Activated CD4-positive, alpha-beta T cell treated with anti-CD3 and anti-CD28 coated beads, Interleukin-2, amount 10 ng/mL, durations not matched to agents 24 days and 14 days (primary cell): ENCODE measurements at places on chromosomes 16 and 17. TPM values are rescaled to one million over a fixed set of nuclear protein-coding genes. Genes with fewer than 3 reads are reported as not detected.
A peak's percentile ranks its signal among the peaks of the same experiment; 100 is the strongest.

GRCh38 chr17:14068542-14069250 is 608 bp upstream of the COX10 start:
- peaks cover 49% of the 10 kb centered on the region for H3K4me1 ChIP-seq
- H3K27ac ChIP-seq, result peak overlapping the region; percentile 94
- peaks cover 58% of the 10 kb centered on the region for H3K36me3 ChIP-seq
- H3K4me3 ChIP-seq, result peak overlapping the region; percentile 96

DNA sequence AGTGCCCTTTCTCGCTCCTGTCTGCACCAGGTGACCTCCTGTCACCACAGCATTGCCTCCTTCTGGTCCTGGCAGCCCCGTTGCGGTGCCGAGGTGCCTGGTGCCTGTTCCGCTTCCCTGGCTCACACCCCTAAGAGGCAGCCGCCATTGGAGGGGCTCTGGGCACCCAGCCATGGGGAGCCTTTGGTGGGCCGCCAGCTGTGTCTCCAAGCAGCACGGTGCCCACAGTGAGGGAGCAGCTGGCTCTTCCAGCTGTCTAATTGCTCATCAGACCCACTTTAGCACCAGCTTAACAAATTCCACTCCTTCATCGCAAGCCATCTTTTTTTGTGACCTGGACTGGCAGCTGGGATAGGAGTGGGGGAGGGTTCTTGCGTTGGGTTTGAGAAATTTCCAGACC is 276.1 kb downstream of the SNX29 start:
- no peak overlapping the region for H3K4me3 ChIP-seq
- no peak overlapping the region for H3K27ac ChIP-seq
- no peaks in the 10 kb centered on the region for H3K4me1 ChIP-seq
- no peaks in the 10 kb centered on the region for H3K36me3 ChIP-seq
- DNase-seq, result no peak
- no peaks in the 10 kb centered on the region for H3K27me3 ChIP-seq

DNA sequence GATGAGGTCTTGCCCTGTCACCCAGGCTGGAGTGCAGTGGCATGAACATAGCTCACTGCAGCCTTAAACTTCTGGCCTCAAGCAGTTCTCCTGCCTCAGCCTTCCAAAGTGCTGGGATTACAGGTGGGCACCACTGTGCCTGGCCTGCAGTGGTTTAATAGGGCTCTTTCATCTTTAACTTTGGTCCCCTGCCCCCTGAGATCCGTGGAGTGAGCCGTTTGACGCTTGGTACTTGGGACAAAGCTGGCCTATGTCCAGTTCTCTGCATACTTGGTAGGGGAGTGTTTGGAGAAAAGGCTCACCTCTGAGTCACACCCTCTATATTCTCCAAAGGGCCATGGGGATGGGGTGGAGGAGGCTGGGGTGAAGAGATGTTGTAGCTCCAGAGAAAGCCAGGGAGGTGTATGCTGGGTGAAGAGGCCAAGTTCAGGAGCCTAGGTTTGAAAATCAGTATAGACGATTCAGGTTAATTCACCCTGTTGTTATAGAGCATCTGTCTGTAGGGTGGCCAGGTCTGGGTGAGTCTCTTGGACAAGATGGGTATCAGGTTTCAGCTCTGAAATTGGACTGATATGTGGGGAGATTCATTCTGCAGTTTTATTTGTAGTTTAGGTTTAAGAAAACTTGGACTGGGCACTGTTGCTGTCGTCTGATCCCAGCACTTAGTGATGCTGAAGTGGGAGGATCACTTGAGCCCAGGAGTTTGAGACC is 17.6 kb downstream of the ABCC1 start:
- H3K4me1 ChIP-seq, result peaks cover 20% of the 10 kb centered on the region
- peaks cover 80% of the 10 kb centered on the region for H3K36me3 ChIP-seq
- H3K4me3 ChIP-seq, result no peak overlapping the region
- H3K27ac ChIP-seq, result peak overlapping the region; percentile 53

GRCh38 chr16:53043986-53044601 is 8.6 kb downstream of the CHD9NB start:
- H3K4me3 ChIP-seq, result no peak overlapping the region
- peaks cover 13% of the 10 kb centered on the region for H3K27me3 ChIP-seq
- DNase-seq, result no peak
- no peak overlapping the region for H3K27ac ChIP-seq

DNA sequence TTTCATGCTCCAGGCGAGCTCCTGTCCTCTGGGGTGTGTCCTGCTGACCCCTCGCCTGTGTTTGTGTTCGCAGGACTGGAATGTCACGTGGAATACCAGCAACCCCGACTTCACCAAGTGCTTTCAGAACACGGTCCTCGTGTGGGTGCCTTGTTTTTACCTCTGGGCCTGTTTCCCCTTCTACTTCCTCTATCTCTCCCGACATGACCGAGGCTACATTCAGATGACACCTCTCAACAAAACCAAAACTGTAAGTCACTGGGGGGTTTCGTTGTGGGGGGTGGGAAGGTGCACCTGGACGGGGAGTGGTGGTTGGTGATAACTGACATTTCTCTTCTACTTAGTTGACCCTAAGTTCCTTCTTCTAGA is 58.3 kb downstream of the ABCC1 start:
- H3K4me1 ChIP-seq, result peaks cover 20% of the 10 kb centered on the region
- peak overlapping the region; percentile 81 for H3K27ac ChIP-seq
- H3K36me3 ChIP-seq, result peaks cover 61% of the 10 kb centered on the region
- no peaks in the 10 kb centered on the region for H3K27me3 ChIP-seq

DNA sequence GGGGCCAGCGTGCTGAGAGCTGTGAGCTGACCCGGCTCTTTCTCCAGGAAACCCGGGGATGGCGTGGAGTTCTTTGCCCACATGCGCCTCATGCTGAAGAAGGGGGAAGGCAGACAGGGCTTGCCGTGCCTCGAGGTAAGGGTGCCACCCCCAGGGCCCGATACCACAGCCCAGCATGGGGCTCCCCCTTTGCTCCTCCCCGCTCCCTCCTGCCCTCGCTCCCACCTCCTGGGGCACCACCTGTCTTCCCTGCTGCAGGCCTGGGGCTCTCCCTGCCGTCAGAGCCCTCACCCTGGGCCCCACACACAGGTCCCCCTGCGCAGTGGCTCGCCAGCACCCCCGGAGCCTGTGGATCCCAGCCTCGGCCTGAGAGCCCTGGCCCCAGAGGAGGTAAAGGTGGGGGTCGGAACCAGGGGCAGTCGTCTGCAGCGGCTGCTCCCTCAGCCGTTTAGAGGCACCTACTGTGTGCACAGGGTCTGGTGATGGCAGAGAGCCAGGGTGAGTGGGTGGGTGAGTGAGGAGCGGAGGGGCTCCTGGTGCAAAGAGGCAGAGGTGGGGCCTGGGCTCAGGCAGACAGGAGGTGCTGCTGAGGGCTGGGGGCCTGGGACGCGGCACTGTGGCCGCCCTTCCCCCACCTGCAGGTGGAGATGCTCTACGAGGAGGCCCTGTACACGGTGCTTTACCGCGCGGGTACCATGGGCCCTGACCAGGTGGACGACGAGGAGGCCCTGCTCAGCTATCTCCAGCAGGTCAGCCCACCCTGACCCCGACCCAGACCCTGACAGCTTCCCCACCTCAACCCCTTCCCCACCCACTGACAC is 5.6 kb downstream of the BAIAP3 start:
- H3K27ac ChIP-seq, result no peak overlapping the region
- H3K4me3 ChIP-seq, result no peak overlapping the region
- peaks cover 13% of the 10 kb centered on the region for H3K4me1 ChIP-seq
- H3K36me3 ChIP-seq, result no peaks in the 10 kb centered on the region
- peaks cover 17% of the 10 kb centered on the region for H3K27me3 ChIP-seq

DNA sequence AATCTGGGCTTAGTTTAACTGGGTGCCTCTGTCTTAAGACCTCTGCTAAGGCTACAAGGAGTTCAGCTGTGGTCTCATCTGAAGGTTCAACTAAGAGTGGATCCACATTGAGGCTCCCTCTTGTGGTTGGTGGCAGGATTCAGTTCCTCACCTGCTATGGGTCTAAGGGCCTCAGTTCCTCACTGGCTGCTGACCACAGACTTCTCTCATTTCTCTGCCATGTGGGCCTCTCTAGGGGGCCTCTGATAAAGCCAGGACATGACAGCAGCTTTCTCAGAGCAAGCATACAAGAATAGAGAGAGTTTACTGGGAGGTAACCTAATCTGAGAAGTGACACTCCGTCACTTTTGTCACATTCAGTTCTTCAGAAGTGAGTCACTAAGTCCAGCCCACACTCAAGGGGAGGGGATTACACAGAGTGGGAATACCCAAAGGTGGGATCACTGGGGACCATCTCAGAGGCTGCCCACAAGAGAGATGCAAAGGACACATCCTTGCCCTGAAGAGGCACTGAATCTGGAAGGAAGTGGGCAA is 19.2 kb upstream of the ABAT start:
- H3K36me3 ChIP-seq, result no peaks in the 10 kb centered on the region
- peak; percentile 81 for DNase-seq
- H3K4me3 ChIP-seq, result no peak overlapping the region
- H3K4me1 ChIP-seq, result peaks cover 6% of the 10 kb centered on the region
- no peak overlapping the region for H3K27ac ChIP-seq
- no peaks in the 10 kb centered on the region for H3K27me3 ChIP-seq

GRCh38 chr16:80707686-80708085 is 96.7 kb downstream of the CDYL2 start:
- no peak overlapping the region for H3K4me3 ChIP-seq
- H3K27me3 ChIP-seq, result no peaks in the 10 kb centered on the region
- no peak overlapping the region for H3K27ac ChIP-seq
- H3K36me3 ChIP-seq, result peaks cover 12% of the 10 kb centered on the region
- peaks cover 13% of the 10 kb centered on the region for H3K4me1 ChIP-seq

GRCh38 chr16:81443688-81444447 is 740 bp upstream of the CMIP start:
- peaks cover 33% of the 10 kb centered on the region for H3K4me1 ChIP-seq
- DNase-seq, result peak; percentile 64
- H3K36me3 ChIP-seq, result peaks cover 5% of the 10 kb centered on the region

DNA sequence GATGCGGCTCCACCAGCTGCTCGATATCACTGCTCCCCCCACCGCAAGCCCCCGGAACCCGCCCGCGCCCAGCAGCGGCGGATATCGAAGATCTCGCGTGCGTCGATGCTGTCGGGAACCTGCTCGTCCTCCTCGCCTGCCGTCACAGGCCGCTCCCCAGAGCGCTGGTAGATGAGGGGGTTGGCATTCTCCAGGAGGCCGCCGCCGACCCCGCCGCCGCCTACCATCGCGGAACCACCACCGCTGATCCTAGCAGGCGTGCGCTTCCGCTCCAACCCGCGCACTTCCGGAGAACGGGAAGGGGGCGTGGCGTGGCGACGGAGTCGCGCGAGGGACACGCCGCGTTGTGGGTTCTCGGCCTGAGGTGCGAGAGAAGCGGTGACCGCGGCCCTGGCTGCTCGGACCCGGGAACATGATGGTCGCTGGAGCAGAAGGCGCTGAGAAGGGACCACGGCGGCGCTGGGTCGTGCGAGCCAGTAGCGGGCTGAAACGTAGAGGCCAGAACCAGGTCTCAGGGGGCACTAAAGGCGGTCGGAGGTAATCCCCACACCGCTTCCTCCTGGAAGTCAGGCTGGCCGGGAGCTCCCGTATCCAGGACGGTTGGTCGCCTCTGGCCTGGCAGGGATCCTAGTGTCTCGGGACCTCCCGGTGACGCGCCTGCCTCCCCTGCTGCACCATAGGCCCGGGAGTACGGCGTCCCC is at the start of gene CIAO2B:
Gene CIAO2B, minus strand, starts transcription at position 265 of the 701 bp plus-strand sequence. Its CDS starts 38 bp downstream, at position 227.
- peak within 1 kb of the TSS; percentile 99 for H3K4me3 ChIP-seq
- H3K27me3 ChIP-seq, result no peaks in the 10 kb centered on the region
- H3K4me1 ChIP-seq, result peaks cover 43% of the 10 kb centered on the region

DNA sequence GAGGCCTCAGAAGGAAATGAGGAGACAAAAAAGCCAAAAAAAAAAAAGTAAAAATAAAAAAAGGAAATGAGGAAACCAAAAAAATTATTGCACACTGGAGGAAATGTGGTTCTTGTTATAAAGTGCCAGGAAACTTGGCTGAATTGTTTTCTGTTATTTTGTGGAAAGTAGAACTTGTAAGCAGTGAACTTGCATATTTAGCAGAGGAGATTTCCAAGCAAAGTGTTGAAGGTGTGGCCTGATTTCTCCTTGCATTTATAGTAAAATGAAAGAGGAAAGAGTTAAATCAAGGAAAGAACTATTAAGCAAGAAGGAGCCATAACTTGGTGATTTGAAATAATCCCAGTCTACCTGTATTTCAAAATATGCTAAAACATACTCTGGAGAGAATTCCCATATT is 34.1 kb upstream of the CPPED1 start:
- H3K4me3 ChIP-seq, result no peak overlapping the region
- H3K27me3 ChIP-seq, result peaks cover 8% of the 10 kb centered on the region
- no peak overlapping the region for H3K27ac ChIP-seq
- peaks cover 8% of the 10 kb centered on the region for H3K4me1 ChIP-seq

DNA sequence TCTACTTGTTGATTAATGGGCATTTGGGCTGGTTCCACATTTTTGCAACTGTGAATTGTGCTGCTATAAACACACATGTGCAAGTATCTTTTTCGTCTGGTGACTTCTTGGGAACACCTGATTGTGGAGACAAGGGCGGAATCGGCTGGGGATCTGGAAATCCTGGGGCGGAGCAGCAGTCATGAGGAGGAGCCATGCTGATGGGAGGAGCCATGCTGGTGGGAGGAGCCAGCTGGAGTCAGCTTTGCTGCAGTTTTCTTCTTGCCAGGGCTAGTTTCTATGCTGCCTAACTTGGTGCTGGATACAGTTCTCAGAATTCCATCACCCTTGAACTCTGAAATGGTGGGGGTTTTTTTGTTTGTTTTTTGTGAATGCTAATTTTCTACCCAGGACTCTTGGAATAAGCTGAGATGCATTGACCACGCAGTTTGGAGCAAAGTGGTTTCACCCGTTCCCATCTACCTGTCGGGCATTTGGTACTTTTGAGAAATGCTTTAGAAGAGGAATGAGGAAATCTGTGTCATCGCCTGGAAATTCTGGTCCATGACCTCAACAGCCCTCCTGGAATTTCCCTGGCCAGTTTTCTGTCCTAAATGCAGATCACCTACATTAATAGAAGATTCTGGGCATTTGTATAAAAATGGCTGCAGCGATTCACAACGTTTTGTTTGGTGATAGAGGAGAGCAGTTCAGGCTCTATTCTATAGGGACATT is 217.4 kb upstream of the ZFHX3 start:
- H3K27me3 ChIP-seq, result no peaks in the 10 kb centered on the region
- no peaks in the 10 kb centered on the region for H3K36me3 ChIP-seq
- no peak for DNase-seq
- no peak overlapping the region for H3K27ac ChIP-seq
- H3K4me3 ChIP-seq, result no peak overlapping the region

- H3K36me3 ChIP-seq, result no peaks in the 10 kb centered on the region
- no peak for DNase-seq
- peaks cover 18% of the 10 kb centered on the region for H3K27me3 ChIP-seq
- no peak overlapping the region for H3K4me3 ChIP-seq
- H3K27ac ChIP-seq, result no peak overlapping the region
These were observed 30.1 kb downstream of the DNAH2 start for GRCh38 chr17:7747635-7748071.

- no peak overlapping the region for H3K4me3 ChIP-seq
- no peak overlapping the region for H3K27ac ChIP-seq
- DNase-seq, result no peak
These were observed 64.0 kb downstream of the SOX9 start for GRCh38 chr17:72184805-72185204.

OR1F1 gene
- total RNA-seq, result not detected in 2 replicates

KCNG4 gene
- total RNA-seq, result not detected in 2 replicates

HIGD1B gene
- total RNA-seq, result not detected in 2 replicates

NTN3 gene
- total RNA-seq, result not detected in 2 replicates

MPO gene
- total RNA-seq, result not detected in 2 replicates

GPR179 gene
- not detected in 2 replicates for total RNA-seq

PMFBP1 gene
- total RNA-seq, result 0.21 TPM in 1 of 2 replicates, not detected in the other

TNFRSF17 gene
- not detected in 2 replicates for total RNA-seq

TMEM88 gene
- total RNA-seq, result 6.1 and 7.1 TPM in 2 replicates

CDK3 gene
- total RNA-seq, result 6.6 and 7.4 TPM in 2 replicates

KRTAP3-1 gene
- total RNA-seq, result not detected in 2 replicates

CCL16 gene
- not detected in 2 replicates for total RNA-seq

SAP30BP gene
- total RNA-seq, result 109 and 115 TPM in 2 replicates
